ENCODE measurements at places on chromosomes 4 and X.

DNA sequence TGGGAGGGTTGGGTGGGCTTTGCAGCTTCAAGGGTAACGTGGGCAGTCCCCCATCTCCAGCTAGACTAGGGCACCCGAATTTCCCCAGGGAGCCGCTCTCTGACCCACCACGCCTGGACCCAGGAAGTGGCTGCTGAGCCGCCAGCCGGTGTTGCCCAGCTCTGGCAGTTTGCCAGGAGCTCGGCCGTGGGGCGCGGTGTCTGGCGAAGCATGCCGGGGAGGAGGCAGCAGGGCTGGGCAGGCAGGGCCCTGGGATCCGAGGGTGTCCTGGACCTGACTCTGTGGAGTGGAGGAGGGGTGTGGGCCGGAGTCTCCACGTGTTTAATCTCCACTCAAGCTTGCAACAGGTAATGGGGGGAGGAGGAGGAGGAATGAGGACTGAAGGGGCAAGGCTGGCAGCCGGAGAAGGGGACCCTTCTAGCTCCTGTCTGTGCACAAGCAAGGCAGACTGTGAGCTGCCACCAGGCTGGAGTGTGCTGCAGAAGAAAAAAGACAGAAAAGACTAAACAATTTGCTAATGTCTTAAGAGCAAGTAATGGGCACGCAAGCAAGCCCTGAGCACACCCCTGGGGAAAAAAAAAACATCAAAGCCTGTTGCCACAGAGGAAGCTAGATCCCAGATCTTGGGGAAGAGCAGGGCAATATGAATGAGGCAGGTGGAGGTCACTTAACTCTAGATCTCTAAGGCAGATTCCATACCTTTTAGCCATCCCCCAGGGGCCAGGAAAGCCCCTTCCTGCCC is 2.4 kb downstream of the LONRF3 start:
- peak; percentile 24 for DNase-seq

DNA sequence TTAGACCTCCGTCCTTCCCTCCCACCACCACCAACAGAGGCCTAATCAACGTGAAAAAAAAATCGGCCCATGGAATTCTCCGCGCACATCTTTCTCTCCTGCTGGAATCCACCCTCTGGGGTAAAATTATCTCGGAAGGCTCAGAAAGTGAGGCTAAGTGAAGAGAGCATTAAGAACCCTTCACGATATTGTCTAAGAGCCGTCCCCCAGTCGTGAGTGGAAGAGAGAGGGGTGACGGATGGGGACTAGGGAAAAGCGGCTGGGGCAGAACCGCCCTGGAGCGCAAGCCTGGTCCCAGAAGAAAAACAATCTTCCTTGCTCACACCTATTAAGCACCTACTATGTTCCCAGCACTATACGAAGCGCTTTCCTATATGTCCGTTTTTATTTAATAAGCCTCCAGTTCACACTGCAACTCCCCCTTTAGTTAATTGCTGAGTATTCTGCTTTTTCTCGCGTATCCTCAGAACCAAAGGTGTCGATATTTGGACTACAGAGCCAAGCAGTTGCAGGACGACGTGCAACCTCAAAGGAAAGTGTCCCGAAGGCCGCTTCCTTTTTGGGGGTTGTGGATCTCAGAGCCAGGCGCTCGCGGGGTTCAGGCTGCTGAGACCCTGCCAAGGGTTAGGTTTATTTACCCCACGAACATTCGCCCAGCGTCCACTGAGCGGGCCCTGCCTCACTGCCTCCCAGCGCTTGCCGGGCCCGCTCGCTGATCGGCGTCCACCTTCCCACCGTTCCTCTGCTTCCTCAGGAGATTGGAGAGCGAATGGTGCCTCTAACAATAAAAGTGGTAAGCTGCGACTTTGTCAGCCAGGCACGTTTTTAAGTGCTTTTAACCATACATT is 889 bp downstream of the MGARP start:
- no peak for DNase-seq

DNA sequence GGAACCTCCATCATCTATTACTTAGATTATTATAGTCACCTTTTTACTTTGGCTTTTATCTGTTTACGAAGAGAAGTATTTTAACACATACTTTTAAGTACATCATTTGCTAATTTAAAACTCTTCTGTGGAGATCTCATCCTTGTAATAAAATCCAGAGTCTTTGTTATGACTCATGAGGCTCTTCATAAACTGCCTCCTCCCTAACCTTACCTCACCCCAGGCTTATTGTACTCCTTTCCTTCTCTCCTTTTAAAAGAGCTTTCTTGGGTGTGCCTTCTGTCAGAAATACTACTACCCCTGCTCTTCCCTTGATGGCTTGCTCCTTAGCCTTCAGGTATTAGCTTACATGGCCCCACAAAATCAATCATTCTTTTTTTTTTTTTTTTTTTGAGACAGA is 6.6 kb downstream of the ARL9 start:
- DNase-seq = no peak

DNA sequence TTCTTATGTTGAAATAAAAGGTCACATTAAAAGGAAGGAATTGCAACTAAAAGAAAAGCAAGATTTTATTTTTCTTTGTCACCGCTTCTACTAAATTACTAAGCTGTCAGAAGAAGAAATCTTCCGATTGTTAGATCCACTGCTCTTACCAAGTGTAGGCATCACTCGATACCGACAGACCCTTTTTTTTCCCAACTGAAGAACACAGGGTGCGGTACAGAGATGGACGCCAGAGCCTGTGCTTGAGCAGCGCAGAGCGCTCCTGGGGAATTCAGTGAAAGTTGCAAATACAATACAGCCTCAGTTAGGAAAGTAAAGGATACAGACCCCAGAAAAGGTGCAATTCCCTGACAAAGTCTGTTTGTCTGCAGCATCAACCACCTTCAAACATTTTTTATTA is 94.9 kb upstream of the WDR17 start:
- no peak for DNase-seq

- no peak for DNase-seq
Measured at GRCh38 chr4:17128268-17128667, 229.8 kb upstream of the LDB2 start.

GRCh38 chrX:56233100-56233499 is 944 bp downstream of the KLF8 start:
- no peak for DNase-seq

DNA sequence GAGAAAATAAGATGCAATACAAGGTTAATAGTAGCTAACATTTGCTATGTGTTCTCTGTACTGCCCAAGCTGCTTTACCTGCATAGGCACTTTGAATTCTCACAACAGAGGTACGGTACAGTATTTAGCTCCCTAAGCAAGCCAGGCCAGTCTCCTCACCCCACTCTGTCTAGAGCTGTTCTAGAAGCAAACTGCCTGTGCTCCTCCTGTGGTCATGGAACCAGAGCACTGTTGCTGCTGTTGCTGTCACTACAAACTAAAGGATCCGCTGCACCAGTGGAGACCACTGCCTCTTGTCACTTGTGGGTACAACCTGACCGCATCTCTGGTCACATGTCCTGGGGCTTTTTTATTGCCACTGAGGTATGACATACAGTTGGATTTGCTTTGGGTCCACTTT is 19.6 kb downstream of the ZNF330 start:
- DNase-seq = no peak

- DNase-seq = no peak
Measured at GRCh38 chr4:7697343-7697742, 242.3 kb downstream of the AFAP1 start.

GRCh38 chrX:41677183-41678060 is 11.4 kb upstream of the GPR34 start:
- no peak for DNase-seq

DNA sequence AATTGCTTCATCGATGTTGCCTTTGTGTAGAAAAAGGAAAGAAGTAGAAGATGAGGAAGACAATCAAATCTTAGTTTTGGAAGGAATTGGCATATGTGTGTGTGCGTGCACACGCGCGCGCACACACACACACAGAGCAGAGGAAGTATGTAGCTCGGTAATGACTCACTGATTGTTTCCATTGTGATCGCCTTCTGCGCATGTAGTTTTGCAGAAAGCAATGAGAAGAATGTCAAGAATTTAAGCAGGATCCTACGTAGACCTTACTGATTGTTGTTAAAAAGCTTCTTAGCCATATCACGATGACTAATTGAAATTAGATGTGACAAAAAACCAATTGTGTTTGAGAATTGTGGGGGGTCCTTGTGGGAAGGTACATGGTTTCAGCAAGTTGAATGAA is 12.8 kb upstream of the LIMCH1 start:
- no peak for DNase-seq

- no peak for DNase-seq
Measured at GRCh38 chr4:17510582-17510981, 1.3 kb downstream of the QDPR start.

DNA sequence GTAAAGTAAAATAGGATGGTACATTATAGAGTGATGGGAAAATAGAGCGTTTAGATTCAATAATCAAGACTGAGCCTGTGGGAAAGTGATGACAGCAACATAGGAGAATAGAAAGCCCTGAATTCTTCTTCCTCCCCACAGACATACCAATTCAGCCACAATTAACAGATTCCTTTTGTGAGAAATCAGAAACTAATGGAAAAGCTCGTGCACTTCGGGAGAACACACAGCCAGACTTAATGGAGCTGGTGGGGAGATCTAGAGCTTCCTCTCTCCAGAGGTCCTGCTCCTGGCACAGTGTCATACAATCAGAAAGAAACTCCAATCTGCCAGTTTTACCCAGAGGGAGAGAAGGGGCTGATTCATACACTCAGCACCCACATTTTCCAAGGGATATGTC is 676.3 kb upstream of the BOD1L1 start:
- DNase-seq = no peak

- no peak for DNase-seq
Measured at GRCh38 chr4:100880011-100880410, 362.2 kb upstream of the EMCN start.

GRCh38 chr4:101102114-101102742 is 245.1 kb downstream of the PPP3CA start:
- no peak for DNase-seq

DNA sequence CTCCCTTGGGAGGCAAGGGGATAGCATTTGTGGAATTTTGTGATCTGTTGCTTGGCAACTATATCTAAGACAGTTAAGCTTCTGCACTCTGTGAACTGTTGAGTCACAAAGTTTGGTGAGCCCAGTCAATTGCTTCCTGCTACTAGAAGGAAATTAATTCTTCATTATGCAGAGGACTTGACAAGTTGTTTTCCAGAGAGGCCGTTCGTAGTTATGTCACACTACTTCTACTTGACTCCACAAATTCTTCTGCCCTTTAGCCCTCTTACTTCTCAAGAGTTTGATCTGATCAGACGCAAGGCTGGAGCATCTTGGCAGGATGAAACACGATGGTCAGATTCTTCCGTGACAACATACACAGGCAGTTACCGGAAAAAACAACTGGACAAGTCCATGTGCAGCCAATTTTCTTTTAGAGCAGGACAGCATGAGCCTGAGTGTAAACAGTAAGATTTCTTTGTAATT is at the start of gene C4orf51:
C4orf51 (plus strand) TSS at position 156 of the 465 bp plus-strand sequence; CDS start at position 214, 58 bp downstream.
- DNase-seq = no peak

- DNase-seq = no peak
Measured at GRCh38 chr4:184154199-184154598, 63.5 kb downstream of the ENPP6 start.

- no peak for DNase-seq
Measured at GRCh38 chr4:138034871-138035270, 207.3 kb downstream of the SLC7A11 start.

GRCh38 chrX:41885724-41886123 is 37.6 kb downstream of the CASK start:
- DNase-seq = no peak

DNA sequence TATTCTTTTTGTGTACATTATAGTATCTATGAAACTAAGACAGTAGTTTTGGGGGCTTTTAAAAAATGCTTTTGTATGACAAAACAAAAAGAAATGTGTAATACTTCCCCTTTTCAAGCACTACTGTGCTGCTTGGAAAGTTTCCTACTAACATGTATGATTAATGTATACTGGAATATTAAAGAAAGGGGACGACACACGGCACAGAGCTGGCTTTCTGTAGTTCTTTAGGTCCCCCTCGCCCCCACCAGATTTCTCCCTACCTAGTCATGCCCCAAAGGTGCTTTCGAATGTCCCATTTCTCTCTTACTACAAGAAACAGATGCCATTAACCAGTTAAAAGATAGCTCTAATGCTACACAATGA is 1.6 kb upstream of the AP1S2 start:
- no peak for DNase-seq

GRCh38 chr4:38919494-38919893 is 51.9 kb downstream of the FAM114A1 start:
- no peak for DNase-seq

DNA sequence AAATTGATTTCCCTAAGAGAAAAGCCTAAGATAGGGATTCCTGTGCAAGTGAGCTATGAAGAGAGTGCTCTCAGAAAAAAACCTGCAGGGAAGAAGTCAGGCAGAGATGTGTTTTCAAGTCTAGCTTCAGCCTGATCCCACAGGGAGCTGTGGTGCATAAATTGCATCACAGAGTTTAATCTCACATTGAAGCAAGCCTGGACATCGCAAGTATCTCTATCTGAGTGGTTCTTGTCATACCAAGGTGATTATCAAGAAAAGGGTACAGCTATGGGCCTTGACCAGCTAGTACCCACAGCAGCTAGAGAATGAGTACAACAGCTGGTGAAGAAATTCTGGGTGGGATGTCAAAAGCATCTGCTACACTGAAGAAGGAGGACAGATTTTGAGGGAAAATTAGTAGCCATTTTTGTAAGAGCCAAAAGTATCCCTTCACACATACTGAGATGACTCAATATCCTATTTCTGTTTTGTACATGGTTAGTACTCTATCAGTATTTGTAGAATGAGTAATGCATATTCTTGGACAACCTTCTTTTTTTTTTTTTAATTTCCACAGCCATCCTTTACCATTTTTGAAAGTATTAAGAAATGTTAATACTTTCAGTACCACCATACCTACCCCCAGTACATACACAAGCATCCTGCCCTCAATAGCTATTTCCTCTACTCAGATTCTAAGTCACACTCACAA is 708.9 kb downstream of the IL1RAPL1 start:
- DNase-seq = no peak

- no peak for DNase-seq
Measured at GRCh38 chrX:3576886-3577501, 136.5 kb downstream of the PRKX start.

DNA sequence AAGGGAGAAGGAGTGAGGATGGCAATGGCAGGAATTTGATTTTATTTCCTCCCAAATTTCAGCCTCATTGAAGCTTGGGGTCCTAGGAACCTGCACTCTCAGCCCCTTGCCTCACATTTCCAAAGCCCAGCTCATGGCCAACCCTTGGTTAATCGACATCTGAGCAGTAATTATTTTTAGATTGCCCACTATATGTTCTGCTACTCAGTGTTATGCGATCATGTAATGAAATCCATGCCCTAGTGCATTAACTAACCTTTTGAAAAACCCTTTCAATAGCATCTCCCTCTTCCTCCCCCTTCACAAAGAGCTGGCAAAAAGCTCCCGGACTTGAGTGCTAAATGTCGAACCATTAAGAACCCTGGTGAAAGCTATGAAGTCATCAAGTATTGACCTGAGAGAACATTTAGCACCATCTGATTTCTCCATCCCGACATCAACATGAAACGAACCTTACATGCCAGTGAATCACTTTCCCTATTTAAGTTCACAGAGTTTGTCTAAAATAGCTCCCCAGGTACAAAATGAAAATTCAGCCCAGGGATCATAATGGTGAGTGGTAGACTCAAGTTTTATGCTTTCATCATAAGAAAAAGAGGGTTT is 59.2 kb upstream of the RPS6KA3 start:
- no peak for DNase-seq
